ENCODE measurements at places on chromosomes 16 and 17.

DNA sequence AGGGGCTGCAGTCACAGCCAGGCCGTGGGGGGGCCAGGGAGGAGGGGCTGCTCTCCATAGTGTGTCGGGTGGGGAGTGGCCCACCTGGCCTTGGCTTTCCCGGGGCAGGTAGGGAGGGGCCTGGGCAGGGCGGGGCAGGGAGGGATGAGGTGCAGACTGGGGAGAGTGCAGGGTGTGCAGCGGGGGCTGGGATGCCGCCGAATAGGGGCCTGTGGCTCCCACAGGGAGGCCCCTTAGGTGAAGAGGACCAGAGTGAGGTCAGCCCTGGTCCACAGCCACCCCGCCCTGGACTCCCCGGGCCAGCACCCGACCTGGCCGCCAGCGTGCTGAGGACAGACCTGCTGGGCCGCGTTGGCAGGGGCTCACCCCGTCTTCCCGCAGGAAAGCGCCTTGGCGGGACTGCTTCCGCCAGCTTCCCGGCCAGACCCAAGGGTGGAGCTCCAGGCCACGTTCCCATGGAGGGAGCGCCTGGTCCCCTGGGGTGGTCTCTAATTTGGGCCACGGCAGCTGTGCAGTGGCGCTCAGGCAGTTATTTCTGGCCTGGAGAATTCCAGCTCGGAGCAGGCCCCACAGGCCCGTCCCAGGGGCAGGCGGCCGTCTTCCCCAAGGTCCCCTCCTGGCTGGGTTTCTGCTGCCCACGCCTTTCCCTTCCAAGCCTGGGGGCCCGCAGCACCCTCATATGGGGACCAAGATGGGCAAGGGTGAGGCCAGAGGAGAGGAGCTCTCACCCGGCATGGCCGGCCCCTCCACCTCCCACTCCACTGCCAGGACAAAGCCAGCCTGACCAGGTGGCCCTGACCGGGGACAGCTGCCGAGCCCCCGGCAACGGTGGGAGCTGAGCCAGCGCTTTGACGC is 27.9 kb downstream of the CACNA1H start:
- DNase-seq = no peak

- no peak for DNase-seq
These were observed 54.4 kb downstream of the MFSD11 start for GRCh38 chr17:76792348-76792747.

DNA sequence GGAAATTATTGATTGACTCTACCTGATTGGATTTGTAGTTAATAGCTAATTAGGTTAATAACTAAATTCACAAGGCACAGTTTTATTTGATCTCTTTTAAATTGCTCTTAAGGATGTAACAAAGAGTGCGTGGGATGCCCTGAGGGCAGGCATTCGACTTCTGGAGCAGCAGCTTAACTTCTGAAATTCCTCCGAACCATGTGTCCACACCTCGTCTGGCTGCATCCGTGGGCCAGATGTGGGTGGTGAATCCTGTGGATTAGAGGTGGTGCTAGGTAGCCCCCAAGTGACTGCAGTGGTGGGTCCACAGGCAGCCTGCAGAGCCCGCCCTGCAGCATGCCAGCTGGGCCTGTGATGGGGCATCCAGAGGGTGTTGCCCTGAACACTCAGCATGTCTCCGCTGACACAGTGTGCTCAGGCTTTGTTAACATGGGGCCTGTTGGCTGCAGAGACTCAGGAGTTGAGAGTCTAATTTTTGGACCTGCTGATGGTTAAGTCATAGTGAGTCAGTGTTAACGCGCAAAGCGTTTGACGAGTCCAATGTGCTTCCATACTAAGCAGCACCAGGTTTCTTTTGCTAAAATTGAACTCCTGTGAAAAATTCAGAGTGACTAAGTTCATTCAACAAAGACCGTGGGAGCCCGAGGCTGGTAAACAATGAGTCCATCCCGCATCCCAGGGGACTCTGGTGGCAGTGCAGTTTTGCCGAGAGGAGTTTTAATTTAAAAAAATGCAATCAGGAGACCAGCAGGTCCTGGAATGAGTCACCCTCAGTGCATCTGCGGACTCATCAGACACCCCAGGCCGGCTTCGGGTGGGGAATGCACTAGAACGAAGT is 3.8 kb upstream of the NPB start:
- peak; percentile 94 for DNase-seq

GRCh38 chr17:64262198-64262999 is 661 bp downstream of the TEX2 start:
- no peak for DNase-seq

DNA sequence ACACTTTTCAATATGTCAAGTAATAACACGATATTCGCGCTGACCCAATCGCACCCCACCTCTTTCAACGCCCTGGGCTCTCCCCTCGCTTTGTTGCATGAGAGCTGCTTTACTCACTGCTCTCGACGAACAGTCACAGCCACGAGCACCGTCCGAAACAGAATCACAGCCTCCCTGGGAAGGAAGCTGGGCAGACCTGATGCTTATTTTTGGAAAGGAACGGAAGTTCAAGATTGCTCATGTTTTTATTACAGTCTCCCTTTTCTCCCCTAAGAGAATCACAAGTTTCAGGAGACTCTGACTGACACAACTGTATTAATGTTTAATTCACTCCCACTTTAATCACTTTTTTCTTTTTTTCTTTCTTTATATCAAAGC is 67.8 kb downstream of the ANKRD11 start:
- peak; percentile 32 for DNase-seq

- no peak for DNase-seq
These were observed 31.4 kb downstream of the ANKRD40 start for GRCh38 chr17:50676065-50676975.
